ENCODE measurements at places on chromosomes 2 and 18. TPM values are rescaled to one million over a fixed set of nuclear protein-coding genes. Genes with fewer than 3 reads are reported as not detected.

DNA sequence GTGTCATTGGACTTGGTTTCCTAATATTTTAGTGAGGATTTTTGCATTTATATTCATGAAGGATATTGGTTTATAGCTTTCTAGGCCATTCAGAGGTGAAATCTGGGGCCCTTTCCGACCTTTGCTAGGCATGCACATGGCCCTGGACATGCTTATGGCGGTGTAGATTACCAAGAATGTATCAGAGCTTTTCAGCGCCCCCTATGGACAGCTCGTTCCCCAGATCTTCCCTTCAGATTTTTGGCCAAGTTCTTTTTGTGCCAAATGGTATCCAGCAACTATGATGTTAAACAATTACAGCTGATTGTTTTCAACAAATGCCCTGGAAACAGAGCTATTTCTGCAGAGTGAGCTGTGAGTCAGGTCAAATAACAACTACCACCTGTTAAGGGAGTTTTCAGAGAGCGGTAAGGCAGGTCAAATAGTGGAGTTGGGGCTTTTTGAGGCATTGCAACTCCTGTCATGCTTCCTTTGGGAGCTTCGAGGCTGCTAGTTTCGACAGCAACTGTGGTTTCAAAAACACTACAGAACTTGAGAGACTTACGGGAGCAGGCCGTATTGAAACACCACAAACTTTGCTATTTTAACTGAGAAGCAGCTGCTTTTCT is 188.3 kb downstream of the ZNF516 start:
- no peak for DNase-seq

DNA sequence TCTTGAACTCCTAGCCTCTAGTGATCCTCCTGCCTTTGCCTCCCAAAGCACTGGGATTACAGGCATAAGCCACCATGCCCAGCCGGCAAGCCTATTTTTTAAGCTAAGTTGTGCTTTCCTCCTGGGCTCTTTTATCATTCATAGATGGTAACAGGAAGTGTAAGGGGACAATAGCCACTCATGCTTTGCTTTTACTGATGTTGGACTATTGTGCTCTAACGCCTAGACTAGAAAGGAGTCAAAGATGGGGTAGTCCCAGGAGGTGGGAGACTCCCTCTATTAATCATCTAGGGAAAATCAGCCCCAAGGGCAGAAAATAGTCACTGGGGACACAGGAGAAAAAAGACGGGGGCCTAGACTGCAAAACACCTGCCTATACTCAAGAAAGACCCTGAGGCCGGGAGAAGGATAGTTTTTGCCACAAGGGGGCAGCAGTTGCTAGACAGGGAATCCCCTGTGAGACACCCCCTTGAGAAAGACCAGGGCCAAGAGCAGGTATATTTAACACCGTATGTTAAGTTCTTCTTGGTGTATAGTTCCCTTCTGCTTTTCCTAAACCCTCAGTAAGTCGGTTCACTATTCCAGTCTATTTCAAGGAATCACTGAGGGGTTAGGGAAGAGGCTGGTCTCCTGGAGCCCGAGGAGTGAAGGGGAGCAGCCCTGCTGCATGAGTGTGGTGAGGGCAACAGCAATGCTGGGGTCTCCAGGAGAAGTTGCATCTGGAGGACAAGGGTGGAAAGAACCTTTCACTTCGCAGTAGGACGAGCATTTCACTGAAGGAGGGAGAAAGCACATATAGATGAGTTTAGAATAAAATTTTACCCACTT is 2.1 kb upstream of the CXCR1 start:
- peak; percentile 46 for DNase-seq

NDUFS1 gene
- total RNA-seq, result 194 TPM

DNA sequence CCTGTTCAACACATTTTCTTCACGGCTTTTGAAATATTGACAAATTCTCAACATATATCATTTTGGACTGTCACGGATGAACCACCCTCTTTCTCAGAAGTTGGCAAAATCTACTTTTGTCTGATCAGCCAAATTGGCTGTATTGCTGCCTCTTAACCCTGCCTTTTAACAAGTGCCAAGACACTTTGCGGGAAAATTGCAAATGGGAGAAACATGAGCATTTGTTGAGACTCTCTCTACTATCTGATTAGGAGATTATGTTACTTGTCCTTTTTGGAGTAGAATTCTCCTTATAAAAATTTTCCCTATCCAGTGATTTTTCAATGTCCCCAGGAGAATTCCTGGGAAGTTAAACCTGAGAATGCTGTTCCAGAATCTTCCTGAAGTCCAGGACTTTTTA is 256.2 kb upstream of the ZSWIM2 start:
- DNase-seq, result no peak

TLK1 gene
- 14.4 TPM for total RNA-seq

DNA sequence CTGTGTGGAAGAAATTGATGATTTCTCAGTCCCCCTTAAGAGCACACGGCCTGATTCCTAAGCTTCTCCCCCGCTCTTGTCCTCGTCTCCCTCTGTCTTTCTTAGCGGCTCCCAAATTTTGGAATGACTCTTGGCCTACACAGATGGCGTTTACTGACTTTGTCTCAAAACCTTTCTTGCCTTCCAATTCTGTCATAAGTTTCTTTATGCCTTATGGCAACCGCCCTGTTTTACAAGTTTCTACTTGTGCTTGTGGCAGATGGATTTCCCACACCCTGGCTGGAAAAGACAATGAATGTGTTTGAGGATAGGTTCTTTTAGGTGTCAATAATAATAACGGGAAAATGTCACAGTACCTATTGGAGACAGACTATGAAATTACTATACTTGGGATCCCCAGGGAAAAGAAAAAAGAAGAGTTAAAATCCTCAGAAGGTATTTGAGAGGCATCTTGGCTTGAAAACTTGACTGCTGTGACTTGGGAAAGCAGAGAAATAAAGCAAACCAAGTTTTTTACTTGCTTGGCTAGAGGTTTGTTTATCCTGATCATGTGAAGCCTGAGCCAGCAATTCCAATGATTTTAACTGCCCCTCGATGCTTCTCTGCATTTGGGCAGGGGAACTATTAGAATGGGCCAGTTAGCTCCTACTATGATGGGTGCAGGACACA is 276.4 kb downstream of the HRH4 start:
- DNase-seq, result no peak

GRCh38 chr2:195199864-195200263 is 457.2 kb upstream of the SLC39A10 start:
- no peak for DNase-seq

SEC11C gene
- total RNA-seq, result 65.6 TPM

DYSF gene
- total RNA-seq, result 3.4 TPM
